ENCODE measurements at places on chromosomes 2 and 18. TPM values are rescaled to one million over a fixed set of nuclear protein-coding genes. Genes with fewer than 3 reads are reported as not detected.
A peak's percentile ranks its signal among the peaks of the same experiment; 100 is the strongest.

DNA sequence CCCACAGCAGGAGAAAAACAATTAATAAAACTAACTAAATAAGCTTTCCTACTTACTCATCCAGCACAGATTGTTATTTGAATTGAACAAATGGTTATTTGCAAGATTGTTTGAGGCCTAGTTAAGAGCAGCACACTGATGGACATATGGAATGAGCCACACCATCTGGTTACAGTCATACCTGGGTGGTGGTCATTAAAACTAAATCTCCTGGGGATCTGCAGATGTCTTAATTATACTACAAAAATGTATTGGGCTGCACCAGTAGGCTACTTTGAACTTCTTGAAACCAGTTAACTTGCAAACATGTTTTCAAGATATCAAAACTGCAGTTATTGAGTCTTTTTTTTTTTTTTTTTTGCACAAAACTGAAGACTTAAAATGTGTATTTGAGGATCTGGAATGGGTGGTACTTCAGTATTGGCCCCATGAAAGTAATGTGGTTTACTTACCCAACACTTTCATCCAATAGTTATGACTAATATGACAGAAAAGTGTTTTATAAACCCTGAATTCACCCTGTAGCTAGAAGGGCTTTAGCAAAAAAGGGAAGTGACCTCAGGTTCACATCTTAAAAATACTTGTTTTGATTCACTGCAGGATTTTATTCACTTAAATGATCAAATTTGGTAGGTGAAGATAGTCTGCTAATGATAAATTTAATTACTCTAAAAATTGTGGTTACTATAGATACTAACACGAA is 10.8 kb downstream of the AGFG1 start:
- DNase-seq: no peak

The IL36RN gene
- total RNA-seq: not detected

The MAP3K2 gene
- total RNA-seq: 10.6 TPM

The KCNK3 gene
- total RNA-seq: not detected

- DNase-seq: peak; percentile 45
Measured at GRCh38 chr2:151007365-151007764, 254.3 kb downstream of the RBM43 start.

- DNase-seq: no peak
Measured at GRCh38 chr2:134253117-134253704, 661 bp upstream of the MGAT5 start.

DNA sequence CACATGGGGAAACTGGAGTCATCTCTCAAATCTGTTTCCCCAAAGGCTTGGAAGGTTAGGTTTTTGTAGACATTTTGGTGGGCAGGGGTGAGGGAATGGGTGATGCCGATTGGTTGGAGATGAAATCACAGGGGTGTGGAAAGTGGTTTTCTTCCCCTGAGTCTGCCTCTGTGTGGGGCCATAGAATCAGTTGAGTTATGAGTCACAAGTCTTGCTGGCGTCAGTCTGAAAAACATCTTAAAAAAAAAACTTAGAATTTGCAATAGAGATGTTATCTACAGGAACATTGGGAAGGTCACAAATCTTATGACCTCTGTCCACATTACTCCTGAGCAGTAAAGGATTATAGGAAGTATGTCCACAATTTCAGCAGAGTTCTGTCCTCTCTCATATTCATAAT is 314.6 kb downstream of the CNTNAP5 start:
- DNase-seq: no peak

GRCh38 chr2:164187121-164187520 is 434.2 kb downstream of the GRB14 start:
- no peak for DNase-seq

GRCh38 chr2:112483831-112484230 is 1.9 kb downstream of the TTL start:
- DNase-seq: no peak

DNA sequence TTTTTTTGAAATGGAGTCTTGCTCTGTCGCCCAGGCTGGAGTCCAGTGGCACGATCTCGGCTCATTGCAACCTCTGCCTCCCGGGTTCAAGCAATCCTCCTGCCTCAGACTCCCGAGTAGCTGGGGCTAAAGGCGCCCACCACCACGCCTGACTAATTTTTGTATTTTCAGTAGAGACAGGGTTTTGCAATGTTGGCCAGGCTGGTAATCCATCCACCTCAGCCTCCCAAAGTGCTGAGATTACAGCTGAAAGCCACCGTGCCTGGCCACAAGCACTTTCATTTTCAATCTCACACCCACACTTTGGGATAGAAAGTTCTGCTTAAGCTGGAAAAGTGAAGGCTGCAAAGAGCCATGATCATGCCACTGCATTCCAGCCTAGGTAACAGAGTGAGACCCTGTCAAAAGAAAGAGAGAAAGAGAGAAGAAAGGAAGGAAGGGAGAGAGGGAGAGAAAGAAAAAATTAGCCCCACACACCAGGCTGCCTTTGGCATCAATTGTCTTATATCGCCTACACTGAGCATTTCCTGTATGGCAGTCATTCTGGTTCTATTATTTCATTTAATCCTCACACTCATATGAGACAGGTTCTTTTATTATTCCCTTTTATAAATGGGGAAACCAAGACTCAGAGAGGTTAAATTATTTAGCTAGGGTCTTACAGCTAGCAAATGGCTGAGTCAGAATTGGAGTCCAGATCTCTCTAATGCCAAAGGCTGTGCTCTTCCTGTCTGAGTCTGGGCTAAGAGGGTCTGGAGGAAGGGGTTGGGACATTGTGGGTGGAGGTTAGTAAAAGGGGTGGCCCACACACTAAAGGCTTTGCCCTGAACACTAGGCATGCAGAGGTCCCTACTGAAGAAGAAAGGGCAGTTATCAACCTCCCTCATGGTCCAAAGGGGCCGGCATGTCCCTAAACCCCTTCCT is 37.9 kb upstream of the PKDCC start:
- no peak for DNase-seq

The ABCB11 gene
- total RNA-seq: not detected

The IL37 gene
- 3.1 TPM for total RNA-seq

- no peak for DNase-seq
Measured at GRCh38 chr2:222362336-222362735, 62.0 kb upstream of the SGPP2 start.

- DNase-seq: no peak
Measured at GRCh38 chr2:205193125-205193835, 489.0 kb upstream of the NRP2 start.

GRCh38 chr2:171999604-172000469 is at the start of gene METAP1D:
Gene METAP1D (plus strand): TSS chr2:171999953. CDS start chr2:171999970, 17 bp downstream.
- peak; percentile 94 for DNase-seq

DNA sequence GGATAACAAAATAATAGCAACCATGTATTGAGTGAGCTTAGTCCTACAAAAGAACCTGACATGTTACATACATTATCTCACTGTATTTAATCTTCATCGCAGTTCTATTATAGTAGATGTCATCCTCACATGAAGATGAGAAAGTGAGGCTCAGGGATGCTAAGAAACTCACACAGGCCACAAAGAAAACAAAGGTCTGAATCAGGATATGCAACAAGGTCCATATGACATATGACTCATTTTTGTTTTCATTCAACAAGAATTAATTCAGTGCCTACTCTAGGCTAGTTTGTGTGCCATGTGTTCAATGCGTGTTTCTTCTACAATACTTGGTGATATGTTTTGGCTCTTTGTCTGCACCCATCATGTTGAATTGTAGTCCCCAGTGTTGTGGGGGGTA is 219.7 kb upstream of the EPHA4 start:
- no peak for DNase-seq

The ABCG5 gene
- total RNA-seq: not detected

DNA sequence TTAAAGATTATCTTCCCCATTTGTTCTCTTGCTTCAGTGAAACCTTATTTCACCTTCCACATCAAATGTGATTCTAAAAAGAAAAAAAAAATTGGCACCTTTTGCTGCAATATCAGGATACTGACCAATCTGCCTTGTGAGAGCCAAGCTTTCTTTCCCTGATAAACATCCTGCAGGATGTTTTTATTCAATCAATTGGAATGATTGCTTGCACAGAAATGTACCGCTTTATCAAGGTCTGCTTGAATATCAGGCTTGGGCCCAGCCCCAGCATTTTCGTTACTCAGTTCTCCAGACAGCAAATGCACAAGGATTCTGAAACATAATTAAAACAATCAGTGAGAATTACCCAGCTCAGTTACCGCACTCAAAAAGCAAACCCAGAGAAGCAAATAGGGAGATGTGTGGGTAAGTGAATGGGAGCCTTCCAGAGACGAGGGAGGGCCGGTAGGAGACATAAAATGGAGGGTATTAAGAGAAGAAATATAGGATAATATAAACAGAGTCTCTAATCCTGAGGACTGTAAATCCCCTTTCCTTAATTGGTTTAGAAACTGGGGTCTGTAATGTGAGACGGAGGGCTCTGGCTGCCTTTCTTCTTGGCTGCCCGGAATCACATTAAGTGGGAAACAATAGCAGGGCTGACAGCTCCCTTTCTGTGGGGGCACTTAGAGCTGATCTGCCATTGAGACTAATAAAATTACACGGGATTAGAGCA is 291.8 kb downstream of the ICOS start:
- DNase-seq: no peak

The RFTN2 gene
- 0.07 TPM for total RNA-seq

GRCh38 chr2:211205836-211206235 is 649.4 kb downstream of the CPS1 start:
- no peak for DNase-seq

- DNase-seq: no peak
Measured at GRCh38 chr2:101133492-101134100, 17.6 kb downstream of the TBC1D8 start.

- no peak for DNase-seq
Measured at GRCh38 chr18:69957747-69958146, 10.1 kb upstream of the CD226 start.

DNA sequence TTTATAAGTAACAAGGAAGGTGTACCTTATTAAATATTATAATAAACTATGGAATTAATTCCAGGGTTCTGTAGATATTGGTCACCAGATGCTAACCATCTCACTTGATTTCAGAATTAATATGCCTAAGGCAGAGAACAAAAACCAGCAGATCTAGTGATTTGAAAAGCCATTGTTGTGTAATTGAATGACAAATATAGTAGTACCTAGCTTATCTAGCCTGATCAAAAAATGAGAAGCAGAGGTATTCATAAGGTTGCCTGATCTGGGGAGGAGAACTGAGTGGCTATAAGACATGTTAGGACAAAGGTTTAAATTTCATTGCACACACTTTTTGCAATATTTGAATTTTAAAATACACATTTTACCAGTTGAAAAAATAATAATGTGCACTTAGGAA is 132.0 kb upstream of the UBE2E3 start:
- DNase-seq: no peak

GRCh38 chr18:3906116-3906750 is 456.3 kb downstream of the TGIF1 start:
- DNase-seq: no peak

GRCh38 chr2:61167579-61167978 is 5.6 kb downstream of the C2orf74 start:
- DNase-seq: no peak

GRCh38 chr2:169507698-169508097 is 1.8 kb upstream of the KLHL41 start:
- no peak for DNase-seq

The CCDC68 gene
- total RNA-seq: 1.5 TPM

DNA sequence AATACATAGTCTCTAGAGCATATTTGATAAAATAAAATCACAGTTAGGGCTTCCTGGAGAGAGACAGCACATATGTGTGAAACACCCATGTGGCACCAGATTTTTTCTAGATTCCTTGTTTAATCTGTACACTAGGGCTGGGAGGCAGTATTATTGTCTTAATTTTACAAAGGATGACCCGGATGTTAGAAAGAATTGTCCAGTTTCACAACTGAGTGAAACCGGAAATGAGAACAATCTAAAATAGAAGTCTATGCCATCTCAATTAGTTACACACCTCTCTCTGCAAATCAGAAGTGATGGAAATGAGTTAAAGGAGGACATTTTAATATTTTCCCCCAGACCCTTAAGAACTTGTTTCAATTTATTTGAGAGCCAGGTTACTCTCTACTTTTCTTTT is 463.7 kb upstream of the DSEL start:
- no peak for DNase-seq

- no peak for DNase-seq
Measured at GRCh38 chr18:28198620-28199019, 21.7 kb upstream of the CDH2 start.
